ENCODE measurements at places on chromosomes 12 and 14. TPM values are rescaled to one million over a fixed set of nuclear protein-coding genes. Genes with fewer than 3 reads are reported as not detected.

The DPPA3 gene
- total RNA-seq = not detected

The CLEC7A gene
- total RNA-seq = not detected

The CDCA3 gene
- 85.0 TPM for total RNA-seq

The TAS2R31 gene
- total RNA-seq = not detected

The TMEM132C gene
- not detected for total RNA-seq

The TEX52 gene
- not detected for total RNA-seq

The DNAL1 gene
- 3.7 TPM for total RNA-seq

The INSM2 gene
- total RNA-seq = not detected

The PIK3C2G gene
- under 0.01 TPM for total RNA-seq

The PEBP1 gene
- 445 TPM for total RNA-seq

The ZC3H14 gene
- 65.3 TPM for total RNA-seq

The SUSD6 gene
- total RNA-seq = 7.5 TPM

The ARF3 gene
- total RNA-seq = 62.8 TPM

The RBM25 gene
- 29.2 TPM for total RNA-seq

The RPGRIP1 gene
- total RNA-seq = 0.07 TPM

The ENDOU gene
- total RNA-seq = not detected

The ANP32D gene
- not detected for total RNA-seq

The COL2A1 gene
- total RNA-seq = 0.69 TPM

The VSX2 gene
- total RNA-seq = not detected

The KRR1 gene
- 20.1 TPM for total RNA-seq

The TAS2R42 gene
- not detected for total RNA-seq

The EML5 gene
- 0.40 TPM for total RNA-seq

The TPPP2 gene
- total RNA-seq = not detected

The MPHOSPH9 gene
- total RNA-seq = 52.6 TPM

The C14orf180 gene
- not detected for total RNA-seq

The CLBA1 gene
- 5.0 TPM for total RNA-seq

The FOXN4 gene
- total RNA-seq = not detected

The C3AR1 gene
- total RNA-seq = 0.22 TPM

The HOXC10 gene
- total RNA-seq = 15.7 TPM

The APOF gene
- total RNA-seq = not detected

The EFS gene
- 15.2 TPM for total RNA-seq

The TTC9 gene
- 24.8 TPM for total RNA-seq

The KRT5 gene
- total RNA-seq = not detected

The WNT5B gene
- total RNA-seq = 6.6 TPM

The DCAF11 gene
- 51.2 TPM for total RNA-seq
